ENCODE measurements at places on chromosomes 2 and 18. TPM values are rescaled to one million over a fixed set of nuclear protein-coding genes. Genes with fewer than 3 reads are reported as not detected.
A peak's percentile ranks its signal among the peaks of the same experiment; 100 is the strongest.

DNA sequence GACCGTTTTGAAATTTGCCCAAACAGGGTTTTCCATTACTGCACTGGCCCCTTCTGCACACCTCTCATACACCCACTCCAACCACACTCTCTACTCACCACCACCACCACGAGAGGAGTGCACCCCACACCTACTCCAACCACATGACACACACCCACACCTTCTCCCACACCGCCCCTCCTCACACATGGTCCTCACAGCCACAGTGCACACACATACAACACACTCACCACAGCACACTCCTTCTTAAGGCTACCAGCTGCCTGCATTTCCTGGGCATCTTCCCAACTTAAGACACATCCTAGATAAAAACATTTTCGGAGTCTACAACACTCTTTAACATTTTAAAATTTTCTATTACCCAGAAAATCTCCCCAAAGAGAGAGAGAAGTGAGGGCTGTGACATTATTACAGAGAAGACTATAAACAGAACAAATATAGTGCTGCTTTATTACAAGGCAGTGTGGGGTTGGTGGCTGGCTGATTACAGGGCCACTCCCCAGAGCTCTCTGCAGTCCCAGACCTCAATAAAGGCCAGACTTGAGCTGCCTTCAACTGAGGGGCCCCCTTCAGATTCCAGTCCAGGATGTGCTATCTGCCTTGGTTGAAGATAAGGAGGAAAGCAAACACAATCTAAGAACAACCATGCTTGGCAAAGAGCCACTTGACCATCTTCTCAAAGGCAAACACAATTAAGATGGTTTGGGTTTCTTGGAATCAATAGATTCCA lies 36.1 kb downstream of the NHEJ1 start:
- no peak for DNase-seq

DNA sequence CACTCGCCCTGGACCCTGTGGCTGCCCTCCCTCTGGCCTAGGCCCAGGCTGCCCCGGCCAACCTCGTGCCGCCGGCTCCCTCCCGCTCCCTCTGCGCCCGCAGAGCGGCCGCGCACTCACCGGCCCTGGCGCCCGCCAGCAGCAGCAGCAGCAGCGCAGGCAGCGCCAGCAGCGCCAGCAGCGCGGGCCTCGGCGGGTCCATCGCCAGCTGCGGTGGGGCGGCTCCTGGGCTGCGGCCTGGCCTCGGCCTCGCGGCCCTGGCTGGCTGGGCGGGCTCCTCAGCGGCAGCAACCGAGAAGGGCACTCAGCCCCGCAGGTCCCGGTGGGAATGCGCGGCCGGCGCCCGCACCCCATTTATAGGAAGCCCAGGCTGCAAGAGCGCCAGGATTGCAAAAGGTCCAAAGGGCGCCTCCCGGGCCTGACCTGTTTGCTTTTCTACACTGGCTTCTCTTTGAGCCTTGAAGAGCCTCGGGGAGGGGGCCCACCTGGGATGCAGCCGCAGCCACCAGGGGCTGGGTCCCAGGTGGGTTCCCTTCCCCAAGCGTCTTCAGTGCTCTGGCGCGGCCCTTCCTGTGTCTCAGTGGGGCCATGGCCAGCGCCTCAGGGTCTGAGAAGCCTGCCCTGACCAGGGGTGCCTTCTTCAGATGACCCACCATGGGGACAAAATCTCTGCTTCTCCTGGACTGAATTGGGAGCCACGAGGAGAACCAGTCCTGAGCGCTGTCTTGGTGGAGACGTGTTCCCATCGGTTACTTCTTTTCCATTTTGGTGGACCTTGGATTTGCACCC lies at the start of gene APOB:
TSS of gene APOB (minus strand) at position 330 of the 789 bp plus-strand sequence. CDS start at position 202, 128 bp downstream.
- peak; percentile 4 for DNase-seq

DNA sequence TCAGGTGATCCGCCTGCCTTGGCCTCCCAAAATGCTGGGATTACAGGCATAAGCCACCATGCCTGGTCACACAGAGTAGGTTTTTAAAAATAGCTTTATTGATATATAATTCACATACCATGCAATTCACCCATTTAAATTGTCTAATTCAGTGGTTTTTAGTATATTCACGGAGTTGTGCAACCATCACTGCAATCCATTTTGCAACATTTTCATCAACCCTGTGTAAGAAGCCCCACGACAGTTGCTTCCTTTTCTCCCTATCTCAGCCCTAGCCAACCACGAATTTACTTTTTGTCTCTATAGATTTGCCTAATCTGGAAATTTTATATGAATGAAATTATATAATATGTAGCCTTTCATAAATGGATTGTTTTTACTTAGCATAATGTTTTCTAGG lies 266.4 kb downstream of the NAPG start:
- DNase-seq = no peak

CD8A gene
- total RNA-seq = 1.6 TPM

DNA sequence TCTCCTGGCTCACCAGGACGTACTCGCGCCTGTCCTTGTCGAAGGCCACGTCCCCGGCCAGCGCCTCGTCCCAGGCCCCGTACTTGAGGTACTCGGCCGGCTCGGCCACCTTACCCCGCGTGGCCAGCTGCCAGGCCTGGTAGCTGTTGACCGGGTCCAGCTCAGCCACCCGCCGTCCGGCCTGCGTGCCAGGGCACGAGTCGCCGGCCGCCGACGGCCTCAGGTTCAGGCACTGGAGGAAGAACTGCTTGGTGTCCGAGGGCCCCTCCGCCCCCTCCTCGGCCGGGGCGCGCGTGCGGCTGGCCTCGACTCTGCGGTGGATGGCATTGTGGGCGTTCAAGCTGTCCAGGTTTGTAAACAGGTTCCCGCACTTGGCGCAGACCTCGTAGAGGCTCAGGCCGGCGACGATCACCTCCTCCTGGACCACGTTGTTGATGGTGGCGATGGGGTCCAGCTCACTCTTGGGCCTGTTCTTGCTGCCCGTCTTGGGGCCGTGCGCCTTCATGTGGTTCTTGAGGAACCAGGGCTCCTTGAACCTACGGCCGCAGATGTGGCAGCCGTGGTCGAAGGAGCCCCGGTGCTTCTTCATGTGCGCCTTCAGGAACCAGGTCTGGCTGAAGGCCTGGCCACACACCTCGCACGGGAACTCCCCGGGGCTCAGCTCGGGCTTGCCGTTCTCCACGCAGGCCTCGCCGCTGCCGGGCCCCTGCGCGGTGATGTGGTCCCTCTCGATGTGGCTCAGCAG lies 53.2 kb downstream of the ZNF516 start:
- no peak for DNase-seq

MC5R gene
- total RNA-seq = not detected

ACP1 gene
- total RNA-seq = 139 TPM

ESPNL gene
- total RNA-seq = 0.16 TPM

FRZB gene
- total RNA-seq = not detected

All from activated CD4-positive, alpha-beta T cell treated with anti-CD3 and anti-CD28 coated beads for 36 hours (primary cell).